Stimulated activated effector memory CD8-positive, alpha-beta T cell treated with anti-CD3 and anti-CD28 coated beads, Interleukin-12 subunit alpha, Interleukin-12 subunit beta, amount 100 ng/mL, for 72 hours (primary cell): ENCODE measurements at places on chromosomes 11 and 22.

GRCh38 chr11:1390569-1391164 is 933 bp downstream of the BRSK2 start:
- no peak for DNase-seq

DNA sequence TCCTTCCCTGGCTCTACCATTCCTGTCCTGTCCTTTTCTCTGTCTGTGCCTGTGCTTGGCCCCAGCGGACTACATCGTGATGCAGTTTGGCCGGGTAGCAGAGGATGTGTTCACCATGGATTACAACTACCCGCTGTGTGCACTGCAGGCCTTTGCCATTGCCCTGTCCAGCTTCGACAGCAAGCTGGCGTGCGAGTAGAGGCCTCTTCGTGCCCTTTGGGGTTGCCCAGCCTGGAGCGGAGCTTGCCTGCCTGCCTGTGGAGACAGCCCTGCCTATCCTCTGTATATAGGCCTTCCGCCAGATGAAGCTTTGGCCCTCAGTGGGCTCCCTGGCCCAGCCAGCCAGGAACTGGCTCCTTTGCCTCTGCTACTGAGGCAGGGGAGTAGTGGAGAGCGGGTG is 20.4 kb downstream of the TUB start:
- DNase-seq, result no peak

DNA sequence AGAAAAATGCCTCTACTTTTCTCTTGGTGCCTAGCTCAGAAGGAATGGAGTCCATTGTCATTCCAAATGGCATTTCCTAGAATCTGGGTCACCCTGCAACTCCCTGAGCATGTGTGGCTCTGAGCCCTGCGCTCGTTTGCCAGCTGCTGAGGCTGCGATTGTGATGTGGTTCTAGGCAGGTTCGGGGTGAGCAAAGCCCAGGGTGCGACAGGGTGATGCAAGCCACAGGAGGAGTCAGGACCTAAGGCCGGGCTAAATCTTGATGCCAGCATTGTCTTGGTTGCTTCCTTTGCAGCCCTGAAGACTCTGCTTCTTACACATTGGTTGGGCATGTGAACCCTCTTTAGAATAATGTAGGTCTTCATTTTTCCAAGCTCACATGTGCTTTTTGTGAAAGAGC is 131.0 kb downstream of the MORC2 start:
- no peak for DNase-seq

DNA sequence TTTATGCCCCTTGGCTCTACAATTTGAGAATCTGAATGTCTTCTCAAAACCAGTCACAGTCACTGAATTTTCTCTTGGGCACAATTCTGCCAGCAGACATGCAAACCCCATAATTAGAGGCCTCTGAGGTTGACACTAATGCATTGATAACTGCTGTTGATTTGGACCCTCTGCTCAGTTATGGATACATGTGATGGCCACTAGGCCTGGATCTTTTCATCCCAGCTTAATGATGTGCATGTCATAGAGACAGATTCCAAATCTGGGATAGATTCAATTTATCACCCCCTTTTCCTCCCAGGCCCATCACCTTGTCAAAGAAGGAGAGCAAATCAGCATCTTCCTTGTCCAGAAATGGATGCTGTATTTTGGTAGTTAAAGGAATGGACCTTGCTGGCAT is 92.2 kb downstream of the C11orf91 start:
- no peak for DNase-seq

GRCh38 chr11:1410366-1411291 is 20.9 kb downstream of the BRSK2 start:
- no peak for DNase-seq

DNA sequence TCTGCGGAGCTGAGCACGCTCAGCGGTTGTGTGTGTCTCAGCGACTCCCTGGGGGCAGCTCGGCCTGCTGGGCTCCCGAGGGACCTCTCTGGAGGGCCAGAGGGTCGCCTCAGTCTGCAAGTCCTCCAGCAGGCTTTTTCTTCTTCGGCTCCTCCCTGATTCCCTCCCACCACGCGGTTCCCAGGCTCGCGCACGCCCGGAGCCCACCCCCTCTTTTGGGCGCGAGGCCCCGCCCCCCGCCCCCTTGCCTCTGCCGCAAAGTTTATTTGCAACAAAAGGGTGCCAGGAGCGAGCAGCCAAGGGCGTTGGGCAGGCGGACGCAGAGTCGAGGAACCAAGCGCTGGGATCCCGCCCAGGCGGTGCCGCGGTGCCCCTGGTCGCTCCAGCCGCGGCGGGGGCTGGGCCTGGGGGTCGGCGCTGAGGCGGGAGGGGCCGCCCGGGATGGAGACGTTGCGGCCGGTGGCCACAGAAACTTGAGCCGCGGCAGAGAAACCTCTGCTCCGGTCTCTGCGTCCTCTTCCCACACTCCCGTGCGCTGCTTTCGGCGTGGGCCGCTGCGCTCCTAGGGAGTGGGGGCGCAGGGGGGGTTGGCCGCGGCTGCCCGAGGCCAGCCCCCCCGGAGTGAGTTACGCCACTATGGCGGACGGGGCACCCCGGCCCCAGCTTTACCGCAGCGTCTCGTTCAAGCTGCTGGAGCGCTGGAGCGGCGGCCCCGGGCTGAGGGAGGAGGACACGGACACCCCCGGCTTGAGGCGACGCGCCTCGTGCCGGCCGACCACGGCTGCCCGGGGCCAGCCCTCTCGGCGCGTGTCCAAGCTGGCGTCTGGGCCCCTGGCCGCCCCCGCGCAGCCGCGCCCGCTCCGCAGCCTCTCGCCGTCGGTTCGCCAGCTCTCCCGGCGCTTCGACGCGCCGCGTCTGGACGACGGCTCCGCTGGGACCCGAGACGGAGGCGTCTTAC is at the start of gene ARHGEF17:
Gene ARHGEF17, plus strand, starts transcription at position 274 of the 958 bp plus-strand sequence. Its CDS starts 363 bp downstream, at position 637.
- DNase-seq, result peak; percentile 22

DNA sequence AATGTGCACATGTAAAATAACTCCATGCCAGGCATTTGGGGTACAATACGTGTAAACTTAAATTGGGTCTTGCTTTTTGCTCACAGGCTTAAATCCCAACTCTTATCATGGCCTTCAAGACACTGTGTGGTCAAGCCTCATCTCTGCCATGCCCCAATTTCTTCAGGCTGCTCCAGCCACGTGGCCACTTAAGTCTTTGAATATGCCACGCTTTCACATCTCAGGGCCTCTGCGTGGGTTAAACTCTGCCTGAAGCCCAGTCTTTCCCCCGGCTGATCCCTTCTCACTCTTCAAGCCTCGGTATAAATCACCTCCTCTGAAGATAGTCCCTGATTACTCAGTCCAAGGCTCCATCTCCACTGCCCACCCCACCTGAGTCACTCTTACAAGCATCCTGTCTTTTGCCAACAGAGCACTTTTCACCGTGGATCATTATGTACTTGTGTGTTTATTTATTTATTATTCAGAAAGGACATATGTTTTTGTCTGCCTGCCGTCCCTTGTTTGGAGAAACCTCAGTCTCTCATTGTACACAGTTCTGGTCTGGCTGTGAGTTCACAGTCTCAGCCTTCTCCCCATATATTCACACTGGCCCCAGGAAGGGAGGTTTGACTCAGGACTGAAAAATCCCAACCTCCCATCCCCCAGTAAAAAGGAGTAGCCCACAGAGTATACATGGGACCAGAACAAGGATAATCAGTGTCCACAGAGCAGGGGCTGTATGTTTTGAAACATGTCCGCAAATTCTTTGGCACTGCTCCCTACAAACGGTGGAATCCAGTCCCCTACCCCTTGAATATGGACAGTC is 344.7 kb downstream of the MN1 start:
- DNase-seq, result no peak

DNA sequence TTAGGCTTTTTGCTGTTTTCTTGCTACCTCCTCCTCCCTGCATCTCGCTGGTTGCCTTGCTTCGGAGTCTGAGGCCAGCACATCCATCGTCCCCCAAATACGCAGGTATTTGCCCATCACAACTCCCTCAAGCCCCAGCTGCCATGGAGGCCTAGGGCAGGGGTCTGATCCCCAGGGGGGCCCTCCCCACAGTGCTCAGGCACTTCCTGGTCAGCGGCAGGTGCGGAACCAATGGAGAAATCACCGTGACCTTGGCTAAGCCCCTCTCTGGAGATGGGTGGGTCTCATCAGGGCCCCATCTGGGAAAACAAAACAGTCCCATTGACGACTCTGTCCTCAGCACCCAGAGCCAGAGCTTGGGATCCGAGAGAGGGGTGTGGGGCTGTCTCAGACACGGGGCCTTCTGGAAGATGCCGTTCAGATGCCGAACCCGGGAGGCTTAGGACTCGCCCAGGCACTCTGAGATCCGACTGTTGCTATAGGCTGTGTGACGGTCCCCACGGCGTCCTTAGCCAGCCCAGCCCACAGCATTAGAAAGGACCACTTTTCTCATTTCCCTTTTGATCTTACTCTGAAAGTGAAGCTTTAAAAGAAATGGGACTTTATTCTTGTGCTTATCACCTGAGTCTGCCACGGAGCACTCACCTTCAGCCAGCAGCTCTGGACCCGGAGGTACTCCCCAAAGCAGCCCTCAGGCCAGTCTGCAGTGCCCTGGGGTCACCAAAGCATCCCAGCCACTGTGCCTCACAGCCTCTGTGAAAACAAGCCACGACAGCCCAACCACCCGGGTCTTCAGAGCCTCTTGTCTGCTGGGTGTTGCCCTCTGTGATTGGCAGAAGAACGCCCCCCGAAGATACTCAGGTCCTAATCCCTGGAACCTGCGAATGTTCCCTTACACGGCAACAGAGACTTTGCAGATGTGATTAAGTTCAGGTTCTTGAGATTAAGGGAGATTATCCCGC is 61.2 kb upstream of the SLC22A12 start:
- no peak for DNase-seq

- DNase-seq, result no peak
Measured at GRCh38 chr11:72718101-72718501, 34.1 kb downstream of the ARAP1 start.

DNA sequence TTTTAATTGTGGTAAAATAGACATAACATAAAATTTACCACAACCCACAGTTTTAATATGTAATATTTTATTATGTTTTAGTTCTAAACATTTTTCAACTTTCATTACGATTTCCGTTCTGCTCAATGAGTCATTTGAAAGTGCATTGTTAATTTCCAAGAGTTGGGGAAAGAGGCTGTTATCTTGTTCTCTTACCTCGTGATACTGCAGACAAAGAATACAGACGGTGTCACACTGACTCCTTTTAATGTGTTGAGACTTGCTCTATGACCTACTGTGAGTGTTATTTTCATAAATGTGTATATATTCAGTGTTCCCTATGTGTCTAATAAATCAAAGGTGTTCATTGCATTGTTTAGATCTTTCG is 10.8 kb upstream of the RAC2 start:
- no peak for DNase-seq

DNA sequence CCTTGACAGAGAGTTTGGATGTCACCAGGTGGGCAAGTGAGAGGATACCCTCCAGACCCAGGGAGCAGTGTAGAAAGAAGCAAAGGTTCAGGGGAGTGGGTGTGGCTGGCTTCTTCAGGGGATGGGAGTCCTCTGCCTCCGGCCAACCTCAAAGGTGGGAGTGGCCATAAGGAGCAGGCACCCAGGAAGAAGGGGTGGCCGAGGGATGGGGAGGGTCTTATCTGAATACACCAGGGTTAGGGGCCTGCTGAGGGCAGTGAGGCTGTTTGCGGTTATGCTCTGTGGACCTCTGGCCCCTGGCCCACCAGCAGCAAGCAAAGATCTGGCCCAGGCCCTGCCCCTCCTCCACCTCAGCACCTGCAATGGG is 6.2 kb downstream of the NFAM1 start:
- no peak for DNase-seq

DNA sequence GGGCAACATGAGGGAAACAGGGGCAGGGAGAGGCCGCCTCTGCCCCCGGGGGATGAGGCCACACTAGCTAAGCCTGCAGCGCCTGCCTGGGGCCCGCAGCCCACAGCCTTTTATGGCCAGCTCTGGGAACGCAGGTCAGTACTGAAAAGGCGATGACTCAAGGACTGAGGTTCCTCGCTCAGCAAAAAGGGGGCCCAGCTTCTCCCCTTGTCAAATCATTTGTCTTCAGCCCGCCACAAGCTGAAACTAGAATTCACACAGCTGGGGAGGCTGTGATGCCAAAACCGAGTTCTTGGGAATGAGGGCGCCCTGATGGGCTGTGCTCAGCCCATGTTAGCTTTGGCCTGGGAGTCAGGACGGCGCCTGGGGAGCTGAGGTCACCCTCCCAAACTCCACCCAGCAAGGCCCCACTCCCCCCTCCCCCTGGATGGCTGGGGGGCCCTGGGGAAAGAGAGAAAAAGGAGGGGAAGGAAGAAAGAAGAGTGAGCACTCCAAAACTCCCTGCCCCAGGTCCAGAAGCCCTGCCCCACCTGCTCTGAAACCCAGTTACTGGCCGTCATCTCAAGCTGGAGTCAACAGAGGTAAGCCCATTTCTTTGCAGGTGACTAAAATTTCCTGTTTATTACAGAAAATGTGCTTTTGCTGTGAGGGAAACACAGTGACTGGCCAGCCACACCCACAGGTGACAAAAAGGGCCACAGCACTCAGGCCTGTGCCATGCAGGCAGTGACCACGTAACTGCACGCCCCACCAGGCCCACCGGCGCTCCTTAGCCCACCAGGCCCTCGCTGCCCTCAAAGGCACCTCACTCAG is 13.7 kb downstream of the EHD1 start:
- DNase-seq, result no peak

- DNase-seq, result no peak
Measured at GRCh38 chr11:97621282-97621681, 1231.5 kb downstream of the JRKL start.

GRCh38 chr11:128595221-128595620 is 7.9 kb upstream of the ETS1 start:
- DNase-seq, result no peak

GRCh38 chr22:45975164-45976161 is 1.5 kb downstream of the WNT7B start:
- DNase-seq, result no peak

GRCh38 chr11:29093416-29094120 is 923.3 kb downstream of the KCNA4 start:
- DNase-seq, result no peak

- DNase-seq, result no peak
Measured at GRCh38 chr11:87447606-87448005, 409.9 kb downstream of the TMEM135 start.

- peak; percentile 17 for DNase-seq
Measured at GRCh38 chr11:78564490-78565467, 9.9 kb downstream of the NARS2 start.
